Uterus (tissue), 4 donors: ENCODE measurements at places on chromosomes 3 and 15. TPM values are rescaled to one million over a fixed set of nuclear protein-coding genes. Genes with fewer than 3 reads are reported as not detected.

DNA sequence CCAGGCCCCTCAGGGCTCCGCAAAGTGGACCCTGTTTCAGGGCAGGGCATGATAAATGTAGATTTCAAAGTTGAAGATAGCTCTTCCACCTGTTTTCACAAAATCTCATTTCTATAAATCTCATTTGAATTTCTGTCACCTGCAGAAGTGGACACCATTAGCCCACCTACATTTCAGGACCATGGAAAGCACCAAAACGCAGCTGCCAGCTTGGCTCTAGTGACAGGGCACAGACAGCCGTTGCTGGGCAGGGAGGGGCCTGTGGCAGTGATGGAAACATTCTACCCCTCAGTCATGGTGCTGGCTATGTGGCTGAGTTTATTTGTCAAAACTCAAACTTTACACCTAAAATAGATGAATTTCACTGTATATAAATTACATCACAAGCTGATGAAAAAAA, 40.4 kb downstream of the PRR23E start:
- DNase-seq: no peak

GRCh38 chr3:51591231-51591630, 52.7 kb downstream of the RAD54L2 start:
- DNase-seq: no peak

DNA sequence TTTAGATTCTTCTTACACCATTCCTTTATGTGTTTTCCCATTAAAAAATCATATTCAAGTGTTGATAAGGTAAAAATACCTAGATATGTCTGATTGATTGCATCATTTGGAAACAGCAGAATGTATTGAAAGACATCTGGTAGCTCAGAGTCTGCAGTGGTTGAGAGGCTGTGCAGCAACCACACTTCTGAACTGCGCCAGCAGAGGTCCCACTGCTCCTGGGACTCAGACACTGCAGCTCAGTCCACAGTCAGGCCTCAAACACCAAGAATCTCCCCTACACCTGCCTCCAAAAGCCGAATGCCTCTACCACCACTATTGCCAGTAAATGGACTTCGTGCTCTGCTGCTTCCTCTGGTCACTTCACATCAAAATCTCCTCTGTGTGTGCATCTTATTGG, 176.9 kb upstream of the LMCD1 start:
- no peak for DNase-seq

Gene IGF2BP2
- 11.5 TPM for total RNA-seq

- DNase-seq: no peak
Measured at GRCh38 chr15:97941572-97941971, 18.9 kb upstream of the ARRDC4 start.

GRCh38 chr3:18704326-18704725, 279.2 kb upstream of the SATB1 start:
- no peak for DNase-seq

- DNase-seq: no peak
Measured at GRCh38 chr3:41001556-41001955, 197.7 kb upstream of the CTNNB1 start.

Gene CLDN18
- total RNA-seq: not detected

Gene ZCWPW2
- not detected for total RNA-seq

DNA sequence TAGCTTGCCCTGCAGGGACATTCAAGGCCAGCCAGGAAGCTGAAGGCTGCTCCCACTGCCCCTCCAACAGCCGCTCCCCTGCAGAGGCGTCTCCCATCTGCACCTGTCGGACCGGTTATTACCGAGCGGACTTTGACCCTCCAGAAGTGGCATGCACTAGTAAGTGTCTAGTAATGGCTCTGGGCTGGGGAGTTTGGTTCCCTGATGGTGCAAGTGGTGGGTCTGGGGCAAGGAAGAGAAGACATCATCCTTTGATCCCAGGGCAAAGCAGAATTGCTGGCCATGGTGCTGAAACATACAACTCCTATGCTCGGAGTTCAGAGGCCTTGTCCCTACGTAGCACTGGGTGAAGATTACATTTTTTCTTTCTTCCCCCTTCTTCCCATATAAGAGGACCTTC, 311.4 kb downstream of the EPHB1 start:
- no peak for DNase-seq

Gene LSAMP
- total RNA-seq: 25.8 TPM

DNA sequence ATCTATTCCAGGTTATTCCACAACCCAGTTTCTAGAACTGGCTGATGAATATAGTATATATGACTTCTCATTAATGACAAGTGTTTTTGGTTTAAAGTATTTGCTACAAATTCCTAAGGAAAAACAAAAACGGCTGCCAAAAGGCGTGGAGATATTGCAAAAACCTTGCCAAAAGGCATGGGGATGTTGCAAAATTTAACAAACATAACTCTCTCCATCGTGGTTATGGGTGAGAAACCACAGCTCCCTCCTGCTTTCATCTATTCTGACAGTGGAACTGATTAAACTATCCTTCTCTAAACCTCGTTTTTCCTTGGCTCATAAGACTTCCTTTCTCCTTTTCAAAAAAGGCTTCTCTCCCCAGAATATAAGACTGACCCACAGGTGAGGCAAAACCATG, 342.0 kb upstream of the PDZRN3 start:
- no peak for DNase-seq
